ENCODE measurements at places on chromosomes 6 and 20.

DNA sequence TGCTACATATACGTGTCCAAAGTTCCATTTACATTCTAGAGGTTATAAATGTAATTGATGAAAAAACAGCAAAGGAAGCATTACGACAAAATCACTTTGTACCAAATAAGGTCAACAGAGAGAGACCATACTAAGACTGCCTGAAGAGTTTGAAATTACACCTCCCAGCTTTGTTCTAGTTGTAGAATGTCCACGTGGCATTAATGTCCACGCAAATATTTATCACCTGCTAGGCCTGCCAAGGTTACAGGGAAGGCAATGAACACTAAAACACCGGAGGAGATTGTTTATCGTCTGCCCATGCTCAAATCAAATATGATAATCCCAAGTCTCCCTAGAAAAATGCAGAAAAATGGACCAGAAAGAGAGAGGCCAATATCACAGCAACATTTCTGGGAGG is 6.2 kb downstream of the RALGAPA2 start:
- DNase-seq: no peak

GRCh38 chr6:13463941-13464340 is 23.5 kb downstream of the GFOD1 start:
- DNase-seq: no peak

DNA sequence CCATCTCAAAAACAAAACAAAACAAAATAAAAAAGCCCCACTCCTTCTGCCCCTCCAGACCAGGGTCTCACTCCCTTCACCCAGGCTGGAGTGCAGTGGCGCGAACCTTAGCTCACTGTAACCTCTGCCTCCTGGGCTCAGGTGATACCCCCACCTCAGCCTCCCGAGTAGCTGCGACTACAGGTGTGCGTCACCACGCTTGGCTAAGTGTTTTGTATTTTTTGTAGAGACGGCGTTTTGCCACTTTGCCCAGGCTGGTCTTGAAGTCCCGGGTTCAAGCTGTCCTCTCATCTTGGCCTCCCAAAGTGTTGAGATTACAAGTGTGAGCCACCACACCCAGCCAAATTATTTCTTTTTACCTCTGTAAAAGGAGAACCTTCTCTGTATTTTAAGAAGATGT is 110.1 kb downstream of the NCOA3 start:
- no peak for DNase-seq

GRCh38 chr6:134003542-134003951 is 48.9 kb downstream of the SLC2A12 start:
- DNase-seq: no peak

GRCh38 chr6:12951415-12951814 is 234.8 kb downstream of the PHACTR1 start:
- no peak for DNase-seq

- no peak for DNase-seq
These were observed 23.5 kb upstream of the CCN6 start for GRCh38 chr6:112030206-112030960.

DNA sequence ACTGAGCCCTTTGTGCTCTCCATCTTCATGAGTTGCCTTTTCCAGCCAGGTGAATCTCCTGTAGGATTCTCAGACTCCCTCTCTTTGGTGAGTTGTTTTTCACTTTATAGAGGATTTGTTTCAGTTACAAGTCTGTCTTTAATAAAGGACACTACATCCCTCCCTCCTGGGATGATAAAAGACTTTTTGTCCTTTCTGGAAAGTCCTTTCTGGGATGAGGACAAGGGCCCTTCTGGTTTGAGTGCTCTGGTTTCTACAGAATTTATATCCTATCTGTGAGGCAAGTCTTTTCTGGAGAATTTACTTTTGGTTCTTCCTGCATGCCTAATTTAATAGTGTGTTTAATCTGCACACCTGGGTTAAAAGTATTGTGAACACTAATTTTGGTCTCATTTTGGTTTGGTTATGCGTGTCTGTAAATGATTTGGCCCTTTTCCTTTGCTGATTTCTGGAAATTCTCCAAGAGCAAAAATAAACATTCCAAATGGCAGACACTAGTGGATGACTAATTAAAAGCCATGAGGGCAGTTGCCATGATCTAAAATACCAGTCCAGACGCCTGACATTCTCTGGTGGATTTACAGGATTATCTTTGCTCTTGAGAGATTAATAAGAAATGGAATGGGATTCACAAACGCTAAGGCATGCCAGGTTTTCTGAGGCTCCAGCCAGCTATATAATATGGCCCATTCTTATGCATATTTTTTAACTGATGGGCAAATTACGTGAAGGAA is 44.8 kb downstream of the TCP11 start:
- no peak for DNase-seq

DNA sequence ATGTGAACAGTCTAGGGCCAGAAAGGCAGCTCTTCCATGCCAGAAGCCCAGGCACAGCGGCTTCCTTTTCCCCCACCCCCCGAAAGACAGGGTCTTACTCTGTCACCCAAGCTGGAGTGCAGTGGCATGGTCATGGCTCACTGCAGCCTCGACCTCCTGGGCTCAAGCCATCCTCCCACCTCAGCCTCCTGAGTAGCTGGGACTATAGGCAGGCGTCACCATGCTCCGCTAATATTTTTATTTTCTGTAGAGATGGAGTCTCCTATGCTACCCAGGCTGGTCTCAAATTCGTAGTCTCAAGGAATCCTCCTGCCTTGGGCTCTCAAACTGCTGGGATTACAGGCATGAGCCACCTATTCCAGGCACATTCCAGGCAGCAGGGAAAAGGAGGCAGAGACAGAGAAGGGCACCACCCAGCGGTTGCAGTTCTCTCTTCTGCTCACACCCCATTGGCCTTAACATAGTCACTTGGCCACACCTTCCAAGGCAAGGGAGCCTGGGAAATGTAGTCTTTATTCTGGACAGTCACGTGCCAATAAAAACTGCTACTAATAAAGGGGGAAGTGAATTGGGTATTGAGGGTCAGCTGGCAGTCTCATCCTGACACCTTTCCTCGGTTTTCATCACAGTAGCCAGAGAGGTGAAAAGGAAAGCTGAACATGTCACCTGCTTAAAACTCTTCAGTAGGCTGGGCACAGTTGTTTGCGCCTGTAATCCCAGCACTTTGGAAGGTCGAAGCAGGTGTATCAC is 205.9 kb downstream of the ZMYND8 start:
- no peak for DNase-seq
